ENCODE measurements at places on chromosomes 5 and 9.

DNA sequence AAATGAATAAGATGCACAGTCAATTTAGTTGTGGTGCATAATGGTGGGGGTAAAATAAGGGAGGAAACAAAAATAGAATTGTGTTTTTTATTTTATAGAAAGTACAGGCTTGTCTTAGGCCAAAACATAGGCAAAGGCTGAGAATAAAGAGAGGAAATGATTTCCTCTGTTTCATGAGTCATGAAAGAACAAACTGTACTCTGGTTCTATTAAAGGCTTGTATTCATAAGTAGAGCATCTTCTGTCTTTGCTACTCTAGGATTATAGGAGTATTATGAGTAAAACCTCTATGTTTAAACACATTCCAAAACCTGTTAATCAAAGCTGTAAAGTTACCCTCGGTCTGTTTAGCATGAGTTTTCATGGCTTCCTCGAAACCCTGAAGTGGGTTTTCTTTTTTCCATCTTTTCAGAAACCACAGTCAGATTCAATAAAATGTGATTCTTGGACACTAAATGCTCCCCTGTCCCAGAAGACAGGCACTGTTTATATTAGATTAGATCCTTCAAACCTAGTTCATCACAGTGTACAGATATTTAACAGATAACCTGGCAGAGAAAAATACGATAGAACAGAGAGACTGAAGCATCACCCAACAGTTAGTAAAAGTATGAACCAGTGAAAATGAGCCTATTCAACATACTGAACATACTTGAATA lies 473.9 kb upstream of the CYLC2 start:
- DNase-seq, result no peak

DNA sequence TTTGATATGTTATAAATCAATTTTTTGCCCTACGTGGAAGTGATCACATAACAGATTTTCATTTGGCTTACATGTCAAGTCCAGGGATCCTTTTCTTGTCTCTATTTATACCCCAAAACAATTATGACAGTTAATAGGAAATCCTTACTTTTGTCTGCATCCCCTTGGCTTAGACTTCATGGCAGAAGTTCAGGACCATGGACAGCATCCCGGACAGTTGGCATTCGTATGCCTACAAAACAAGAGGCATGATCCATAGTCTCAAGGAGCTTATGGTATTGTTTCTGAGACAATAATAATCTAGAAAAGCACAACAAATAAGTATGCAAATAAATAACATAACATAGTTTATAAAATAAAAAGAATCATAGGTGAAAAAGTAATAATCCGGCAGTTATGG lies 214.3 kb upstream of the GRIA1 start:
- no peak for DNase-seq

- DNase-seq, result no peak
Measured at GRCh38 chr5:81898403-81898802, 73.4 kb upstream of the ATG10 start.

GRCh38 chr5:33639474-33639873 lies 198.7 kb downstream of the TARS1 start:
- no peak for DNase-seq

DNA sequence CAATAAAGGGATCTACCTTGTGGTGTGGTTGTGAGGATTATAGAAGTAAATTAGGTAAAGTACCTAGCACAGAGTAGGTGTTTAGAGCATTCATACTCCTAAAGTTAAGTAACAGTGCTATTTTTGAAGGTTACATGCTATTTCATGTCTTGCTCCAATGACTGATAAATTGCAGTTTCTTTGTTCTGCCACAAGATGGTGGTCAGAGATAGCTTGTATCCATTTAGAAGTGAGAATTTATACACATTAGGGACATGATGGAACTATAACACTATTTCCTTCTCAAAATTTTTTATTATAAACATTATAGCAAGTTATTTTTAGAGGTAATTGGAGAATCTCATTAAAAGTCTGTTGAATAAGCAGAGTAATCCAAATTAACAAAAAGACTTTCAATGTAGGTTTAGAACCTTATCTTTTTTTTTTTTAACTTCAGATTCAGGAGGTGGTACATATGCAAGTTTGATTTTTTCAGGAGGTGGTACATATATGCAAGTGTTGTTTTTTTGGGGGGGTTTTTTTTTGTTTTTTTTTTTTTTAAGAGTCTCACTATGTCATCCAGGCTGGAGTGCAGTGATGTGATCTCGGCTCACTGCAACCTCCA lies 17.1 kb downstream of the MTREX start:
- DNase-seq, result peak; percentile 14

DNA sequence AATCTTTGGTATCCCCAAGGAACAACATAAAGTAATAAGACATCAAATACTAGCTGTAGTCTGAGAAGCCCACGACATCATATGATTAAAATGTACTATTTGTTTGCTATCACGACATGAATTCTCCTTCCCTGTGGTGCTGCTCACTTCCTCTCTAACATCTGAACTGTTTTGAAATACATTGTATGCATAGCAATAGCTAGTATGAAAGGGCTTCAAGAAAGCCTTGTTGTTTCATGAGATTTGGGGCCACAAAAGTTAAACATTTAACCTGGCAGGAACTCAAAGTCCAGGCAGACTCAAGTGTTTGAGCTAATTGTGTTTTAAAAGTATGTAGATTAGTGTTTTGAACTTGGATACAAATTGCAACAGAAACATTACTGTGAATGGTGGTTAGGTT lies 237.4 kb upstream of the PTGER4 start:
- DNase-seq, result no peak

GRCh38 chr5:28896949-28897348 lies 1858.6 kb upstream of the CDH9 start:
- DNase-seq, result peak; percentile 28

- DNase-seq, result no peak
Measured at GRCh38 chr5:138867011-138867410, 8.1 kb downstream of the LRRTM2 start.

DNA sequence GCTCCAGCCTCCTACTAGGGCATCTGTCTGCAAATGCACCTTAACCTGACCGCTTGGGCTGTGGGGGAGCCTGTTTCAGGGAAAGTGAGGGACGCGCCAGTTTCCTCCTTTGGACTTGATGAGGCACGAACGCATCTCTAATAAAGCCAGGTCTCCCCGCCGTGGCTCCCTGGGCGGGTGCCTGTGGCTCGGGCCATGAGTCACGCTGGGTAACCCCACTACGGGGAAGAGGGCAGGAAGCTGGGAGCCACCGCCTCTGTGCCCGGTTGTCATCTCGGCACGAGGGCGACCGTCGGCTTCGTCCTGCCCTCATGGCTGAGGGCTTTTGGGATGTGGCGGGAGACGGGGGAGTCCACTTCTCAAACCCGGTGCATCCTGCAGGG lies 12.1 kb downstream of the NOTCH1 start:
- DNase-seq, result no peak

- no peak for DNase-seq
Measured at GRCh38 chr5:36885566-36886485, 9.3 kb downstream of the NIPBL start.

DNA sequence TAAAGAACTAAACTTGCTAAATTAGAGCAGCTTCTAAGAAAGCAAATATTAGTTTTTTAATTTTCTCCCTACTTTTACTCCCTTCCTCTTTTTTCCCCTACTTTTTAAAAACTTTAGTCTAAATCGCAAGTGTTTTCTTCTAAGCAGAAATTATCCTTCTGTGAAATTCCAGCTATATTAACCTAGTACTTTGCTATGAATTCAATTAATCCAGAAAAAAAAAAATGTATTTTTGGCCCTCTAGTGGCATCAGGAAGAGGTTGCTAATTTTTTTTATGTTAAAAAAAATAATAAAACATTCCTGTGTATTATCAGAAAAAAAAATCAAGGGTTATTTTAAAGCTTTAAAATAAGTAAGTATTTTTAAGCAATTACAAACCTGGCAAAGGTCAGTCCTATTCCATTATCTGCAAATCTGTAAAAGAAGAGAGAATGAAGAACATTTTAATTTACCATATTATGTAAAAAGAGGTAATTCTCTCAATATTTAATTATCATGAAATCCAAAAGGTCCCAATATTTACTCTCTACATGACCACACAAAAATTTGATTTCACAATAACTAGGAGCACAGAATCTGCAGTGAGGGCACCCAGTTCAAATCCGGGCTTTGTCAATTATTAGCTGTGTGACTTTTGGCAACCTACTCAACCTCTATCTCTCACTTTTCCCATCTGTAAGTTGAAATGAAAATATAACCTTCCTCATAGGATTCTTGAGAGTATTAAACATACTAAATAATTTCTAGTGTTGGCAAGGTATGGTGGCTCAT lies 52.0 kb downstream of the CEMIP2 start:
- DNase-seq, result no peak

DNA sequence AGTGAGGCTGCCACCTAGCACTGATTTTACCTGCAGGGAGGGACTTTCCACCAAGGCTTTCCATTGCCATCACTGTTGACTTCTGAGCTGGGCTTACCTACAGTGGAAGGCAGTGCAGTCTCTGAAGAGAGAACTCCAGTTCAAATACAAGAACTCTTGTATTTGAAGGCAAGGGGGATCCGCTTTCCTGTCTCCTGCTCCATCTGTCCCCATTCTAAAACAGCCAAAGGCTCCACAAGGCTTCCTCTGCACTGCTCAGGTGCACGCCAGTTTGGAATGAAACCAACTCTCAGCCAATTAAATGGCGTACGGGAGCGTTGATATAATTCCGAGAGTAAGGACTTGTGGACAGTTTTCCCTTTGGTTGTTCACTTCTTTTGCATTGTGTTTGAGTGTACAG lies 66.0 kb upstream of the CXCL14 start:
- DNase-seq, result no peak

GRCh38 chr5:43315682-43316081 lies 2.5 kb upstream of the HMGCS1 start:
- no peak for DNase-seq

DNA sequence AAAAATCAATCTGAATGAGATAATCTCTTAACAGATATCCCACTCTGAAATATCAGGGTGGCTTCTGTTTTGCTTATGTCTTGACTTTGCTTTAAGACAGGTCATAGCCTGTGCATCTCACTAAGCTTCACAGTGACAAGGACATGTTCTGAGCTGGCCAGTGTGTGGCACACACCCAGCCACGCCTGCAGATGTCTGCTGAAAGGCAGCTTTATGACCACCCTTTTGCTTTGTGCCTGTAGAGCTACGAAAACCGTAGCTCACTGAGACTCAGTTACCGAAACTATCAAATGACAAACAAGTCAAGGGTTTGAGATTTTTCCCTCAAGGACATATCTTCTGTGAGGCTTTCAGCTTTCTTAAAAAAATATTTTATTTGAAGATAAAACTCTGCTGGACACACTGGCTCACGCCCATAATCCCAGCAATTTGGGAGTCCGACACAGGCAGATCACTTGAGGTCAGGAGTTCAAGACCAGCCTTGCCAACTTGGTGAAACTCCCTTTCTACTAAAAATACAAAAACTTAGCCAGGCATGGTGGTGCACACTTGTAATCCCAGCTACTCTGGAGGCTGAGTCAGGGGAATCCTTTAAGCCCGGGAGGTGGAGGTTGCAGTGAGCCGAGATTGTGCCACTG lies 233.2 kb downstream of the SPATA31A1 start:
- peak; percentile 3 for DNase-seq

GRCh38 chr9:91835632-91836031 lies 114.4 kb downstream of the ROR2 start:
- no peak for DNase-seq

GRCh38 chr9:32293091-32293490 lies 91.4 kb upstream of the ACO1 start:
- no peak for DNase-seq

GRCh38 chr9:124007565-124008302 lies 3.8 kb upstream of the LHX2 start:
- DNase-seq, result no peak

DNA sequence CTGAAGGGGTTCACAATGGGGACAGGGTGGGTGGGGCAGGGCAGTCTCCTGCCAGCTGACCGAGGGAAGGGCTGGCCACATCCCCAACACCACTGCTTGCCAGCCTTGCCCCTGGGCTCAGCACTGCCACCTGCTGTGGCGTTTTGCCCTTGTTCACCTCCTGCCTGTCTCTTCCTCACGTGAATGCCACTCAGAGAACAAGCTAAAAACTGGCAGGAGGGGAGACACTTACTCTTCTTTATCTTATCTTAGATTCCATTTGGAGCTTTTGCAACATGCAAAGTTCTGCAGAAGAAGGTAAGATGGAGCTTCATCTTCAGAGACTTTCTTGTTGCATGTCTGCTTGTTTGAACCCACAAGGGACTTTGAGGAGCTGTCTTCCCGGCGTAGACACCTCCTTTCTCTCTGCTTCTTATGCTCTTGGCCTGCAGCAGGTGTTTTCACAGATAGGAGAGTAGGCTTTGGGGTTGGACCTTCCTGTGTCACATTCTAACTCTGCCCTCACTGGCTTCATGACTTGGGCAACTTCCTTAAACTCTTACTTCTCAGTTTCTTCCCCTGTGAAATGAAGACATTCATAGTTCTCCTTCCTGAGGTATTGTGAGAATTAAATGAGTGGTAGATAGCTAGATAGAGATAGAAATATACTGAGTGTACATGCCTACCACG lies 4.1 kb downstream of the LRSAM1 start:
- DNase-seq, result no peak

- no peak for DNase-seq
Measured at GRCh38 chr5:60698336-60698735, 1.6 kb downstream of the DEPDC1B start.

- DNase-seq, result no peak
Measured at GRCh38 chr5:136457390-136458013, 92.2 kb upstream of the TRPC7 start.

- no peak for DNase-seq
Measured at GRCh38 chr5:116445311-116445710, 129.3 kb downstream of the SEMA6A start.

DNA sequence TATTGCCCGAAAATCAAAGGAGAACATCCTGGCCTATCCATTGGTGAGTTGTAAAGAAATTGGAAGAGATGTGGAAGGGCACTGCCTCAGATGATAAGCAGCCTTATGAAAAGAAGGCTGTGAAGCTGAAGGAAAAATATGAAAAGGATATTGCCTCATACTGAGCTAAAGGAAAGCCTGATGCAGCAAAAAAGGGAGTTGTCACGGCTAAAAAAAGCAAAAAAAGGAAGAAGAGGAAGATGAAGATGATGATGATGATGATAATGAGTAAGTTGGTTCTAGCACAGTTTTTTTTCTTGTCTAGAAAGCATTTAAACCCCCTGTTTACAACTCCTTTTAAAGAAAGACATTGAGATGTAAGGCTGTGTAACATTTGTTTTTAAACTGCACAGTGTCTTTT lies 59.8 kb upstream of the ZBED3 start:
- no peak for DNase-seq

DNA sequence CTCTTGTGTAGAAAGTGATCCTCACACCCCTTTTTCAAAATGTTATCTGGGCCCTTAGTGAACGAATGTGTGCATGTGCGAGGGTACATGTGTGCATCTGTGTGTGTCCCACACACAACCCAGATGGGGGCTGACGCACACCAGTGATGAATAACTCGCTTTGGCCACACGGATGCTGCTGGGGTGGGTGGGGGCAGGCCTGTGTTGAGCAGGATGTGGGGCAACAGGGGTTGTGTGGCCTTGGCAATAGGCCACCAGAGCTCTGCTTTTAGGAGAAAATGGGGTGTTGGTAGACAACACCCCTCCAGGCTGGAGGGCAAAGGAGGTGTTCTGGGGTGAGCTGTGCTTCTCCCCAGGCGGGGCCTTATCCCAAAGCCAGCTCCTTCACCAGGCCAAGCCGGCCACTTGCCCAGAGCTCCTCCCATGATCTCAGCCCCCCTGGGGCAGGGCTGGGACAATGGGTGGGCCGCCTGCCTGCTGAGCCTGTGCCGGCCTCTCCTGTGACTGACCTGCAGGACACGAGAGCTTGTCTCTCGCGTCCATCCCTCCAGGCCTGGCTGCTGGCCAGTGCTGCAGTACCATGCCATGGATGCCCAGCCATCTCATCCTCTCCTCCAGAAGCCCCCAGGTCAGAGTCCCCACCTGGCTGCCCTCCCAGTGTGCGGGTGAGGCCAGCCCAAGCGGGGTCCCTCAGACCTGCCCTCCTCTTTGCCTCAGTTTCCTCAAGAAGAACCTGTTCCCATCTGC lies 1.7 kb downstream of the DBN1 start:
- no peak for DNase-seq
